Upper lobe of right lung (tissue), 1 donor: ENCODE measurements at places on chromosomes 5 and 9. TPM values are rescaled to one million over a fixed set of nuclear protein-coding genes. Genes with fewer than 3 reads are reported as not detected.

- no peak for DNase-seq
Measured at GRCh38 chr5:145449794-145450193, 385.3 kb downstream of the PRELID2 start.

- no peak for DNase-seq
Measured at GRCh38 chr5:83817591-83817990, 96.9 kb upstream of the HAPLN1 start.

GRCh38 chr9:79895232-79895631 lies 323.5 kb downstream of the TLE4 start:
- no peak for DNase-seq

DNA sequence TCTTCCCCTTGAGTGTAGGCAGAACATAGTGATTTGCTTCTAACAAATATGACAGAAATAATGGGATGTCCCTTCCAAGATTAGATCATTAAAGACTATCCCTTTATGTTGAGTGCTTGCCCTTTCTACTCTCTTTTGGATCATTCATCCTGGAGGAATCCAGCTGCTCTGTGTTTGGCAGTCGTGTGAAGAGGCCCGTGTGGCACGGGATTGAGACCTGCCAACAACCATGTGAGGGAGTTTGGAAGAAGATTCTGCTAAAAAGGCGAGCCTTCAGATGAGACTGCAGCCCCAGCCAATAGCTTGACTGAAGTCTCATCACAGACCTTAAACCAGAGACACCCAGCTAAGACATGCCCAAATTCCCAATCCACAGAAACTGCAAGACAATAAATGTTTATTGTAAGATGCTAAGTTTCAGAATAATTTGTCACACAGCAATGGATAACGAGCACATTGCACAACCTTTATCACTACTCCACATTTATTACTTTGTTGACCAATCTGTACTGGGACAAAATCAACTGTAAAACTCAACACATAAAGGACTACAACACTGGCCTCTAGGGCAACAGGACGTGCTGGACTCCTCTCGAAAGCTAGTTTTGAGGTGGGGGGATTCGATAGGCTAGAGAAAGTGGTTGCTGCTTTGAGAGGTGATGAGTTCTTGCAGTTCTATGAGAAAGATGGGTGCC lies 42.8 kb downstream of the ANGPTL2 start:
- DNase-seq = no peak

DNA sequence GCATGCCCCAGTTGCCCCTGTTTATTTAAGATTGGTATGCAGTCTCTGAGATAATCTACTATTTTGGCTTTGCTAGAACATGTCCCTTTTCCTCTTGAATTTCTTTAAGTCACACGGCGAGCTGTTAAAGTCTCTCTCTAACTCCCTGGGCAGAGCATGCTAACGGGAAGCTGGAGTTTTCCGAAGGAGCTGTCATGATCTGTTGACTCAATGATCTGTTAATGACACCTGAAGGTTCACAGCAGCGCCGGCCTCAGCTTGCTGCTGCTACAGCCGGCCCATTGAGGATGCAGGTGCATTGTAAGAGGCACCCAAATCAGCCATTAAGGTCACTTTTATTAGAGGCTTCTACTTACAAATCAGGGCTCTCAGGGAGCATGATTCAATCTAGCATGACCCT lies 1203.4 kb downstream of the MAT2B start:
- DNase-seq = no peak

GRCh38 chr9:69180670-69181069 lies 6.6 kb downstream of the TJP2 start:
- DNase-seq = no peak

Gene TMEM215
- not detected for total RNA-seq
